AG09319 (cell line): ENCODE measurements at places on chromosomes 11 and 22.

DNA sequence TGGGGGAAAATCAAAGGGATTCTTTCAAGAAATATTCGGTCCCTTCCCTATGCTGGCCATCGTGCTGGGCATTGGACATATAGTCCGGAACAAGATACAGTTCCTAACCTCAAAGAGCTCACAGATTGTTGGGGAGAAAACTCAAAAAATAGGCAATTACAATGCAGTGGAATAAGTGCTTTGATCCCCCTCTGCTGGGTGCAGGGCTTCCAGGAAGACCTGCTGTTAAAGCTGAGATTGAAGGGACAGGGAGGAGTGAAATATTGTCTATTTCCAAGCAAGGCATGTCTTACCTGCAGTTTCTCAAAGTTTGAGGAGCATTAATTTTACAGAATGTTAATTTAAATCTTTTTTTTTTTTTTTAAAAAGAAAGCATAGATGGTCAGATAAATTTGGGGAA is 75.1 kb upstream of the SESN3 start:
- DNase-seq = no peak

- DNase-seq = no peak
Measured at GRCh38 chr22:30262917-30263741, 3.5 kb downstream of the OSM start.

- no peak for DNase-seq
Measured at GRCh38 chr11:128896356-128896755, 5.2 kb downstream of the KCNJ5 start.

DNA sequence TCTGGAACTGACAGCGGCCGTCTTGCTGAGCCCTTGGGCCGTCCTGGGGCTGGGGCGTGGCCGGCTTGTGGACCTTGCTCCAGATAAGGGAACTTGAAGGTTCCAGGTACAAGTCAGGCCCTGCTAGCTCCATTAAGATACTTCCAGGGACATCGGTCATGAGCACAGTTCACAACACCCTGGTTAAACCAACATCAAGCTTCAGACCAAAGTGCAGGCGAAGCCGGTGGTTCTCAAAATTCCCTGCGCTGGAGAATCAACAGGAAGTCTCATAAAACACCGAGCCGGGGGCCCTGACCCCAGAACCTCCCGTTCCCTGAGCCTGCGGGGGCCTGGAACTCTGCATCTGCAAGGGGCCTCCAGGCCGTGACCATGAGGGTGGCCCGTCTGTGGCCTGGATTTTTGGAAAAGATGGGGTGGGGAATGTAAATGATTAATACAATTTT is 1043.8 kb downstream of the BRD1 start:
- no peak for DNase-seq

- no peak for DNase-seq
Measured at GRCh38 chr11:118068945-118069612, 7.8 kb upstream of the TMPRSS4 start.

DNA sequence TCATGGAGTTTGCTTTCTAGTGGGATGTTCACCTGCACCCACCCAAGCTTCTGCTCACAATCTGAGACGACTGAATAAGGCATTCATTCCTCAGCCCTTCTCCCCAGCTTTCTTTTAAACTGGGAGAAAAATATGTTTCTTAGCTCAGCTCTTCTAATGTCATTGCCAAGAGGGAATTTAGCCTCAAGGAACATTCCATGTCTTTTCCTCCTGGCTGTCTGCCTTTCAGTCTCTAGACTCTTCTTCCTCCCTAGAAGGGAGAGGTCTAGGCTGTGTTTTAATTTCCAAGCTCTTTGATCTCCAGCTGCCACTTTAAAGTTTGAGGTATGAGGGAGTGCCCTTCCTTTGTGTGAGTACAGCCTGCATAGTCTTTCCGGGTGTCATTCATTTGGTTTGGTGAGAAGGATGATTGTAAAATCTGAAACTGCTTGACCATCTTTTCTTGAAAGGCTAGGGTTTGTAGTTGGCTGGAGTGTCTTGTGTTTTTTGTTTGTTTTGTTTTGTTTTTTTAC is 11.7 kb upstream of the HTATIP2 start:
- DNase-seq = no peak
